LHCN-M2 (cell line): ENCODE measurements at places on chromosomes 16 and 17. TPM values are rescaled to one million over a fixed set of nuclear protein-coding genes. Genes with fewer than 3 reads are reported as not detected.

The NPIPA8 gene
- total RNA-seq: 36.5 TPM in 1 of 2 replicates, not detected in the other

The CNP gene
- total RNA-seq: 61.6 and 75.1 TPM in 2 replicates

The CCL8 gene
- not detected in 2 replicates for total RNA-seq

The RNF43 gene
- total RNA-seq: not detected in 2 replicates

The KRT36 gene
- not detected in 2 replicates for total RNA-seq

DNA sequence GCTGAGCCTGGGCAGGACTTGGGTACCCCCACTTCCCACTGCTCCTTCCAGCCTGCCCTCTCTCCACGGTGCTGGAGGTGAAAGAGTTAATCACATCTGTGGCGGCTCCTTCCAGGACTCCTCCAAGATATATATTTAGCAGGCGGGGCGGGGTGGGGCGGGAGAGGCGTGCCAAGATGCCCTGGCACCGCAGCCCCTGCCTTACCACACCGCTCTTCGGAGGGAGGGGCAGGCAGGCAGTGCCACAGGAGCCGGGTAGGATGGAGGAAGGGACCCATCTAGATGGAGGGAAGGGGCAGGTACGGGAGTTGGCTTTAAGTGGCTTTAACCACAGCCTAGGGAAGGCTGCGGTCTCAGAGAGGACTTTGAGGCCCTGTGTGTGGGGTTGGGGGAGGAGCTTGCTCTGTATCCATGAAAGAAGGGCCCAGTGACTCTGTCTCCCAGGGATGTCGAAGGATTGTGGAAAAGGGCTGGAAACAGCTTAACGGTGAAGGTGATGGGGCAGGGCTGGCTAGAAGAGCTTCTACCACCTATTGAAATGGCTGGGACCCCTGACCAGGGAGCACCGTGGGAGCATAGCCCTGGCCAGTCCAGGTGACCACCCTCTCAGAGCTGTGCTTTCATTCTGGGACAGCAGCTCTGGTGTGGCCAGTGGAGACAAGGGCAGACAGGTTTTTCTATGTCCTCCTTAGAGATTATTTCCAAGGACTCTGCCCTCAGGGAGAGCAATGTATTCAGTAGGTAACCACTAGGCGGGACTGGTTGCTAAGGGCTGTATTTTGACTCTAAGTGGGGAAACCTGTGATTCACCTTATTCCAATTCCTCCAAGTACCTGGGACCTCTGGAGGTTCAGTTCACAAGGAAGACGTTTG lies 13.0 kb downstream of the GPR142 start:
- DNase-seq: no peak

GRCh38 chr17:20999044-20999573 lies 43.7 kb downstream of the USP22 start:
- no peak for DNase-seq

DNA sequence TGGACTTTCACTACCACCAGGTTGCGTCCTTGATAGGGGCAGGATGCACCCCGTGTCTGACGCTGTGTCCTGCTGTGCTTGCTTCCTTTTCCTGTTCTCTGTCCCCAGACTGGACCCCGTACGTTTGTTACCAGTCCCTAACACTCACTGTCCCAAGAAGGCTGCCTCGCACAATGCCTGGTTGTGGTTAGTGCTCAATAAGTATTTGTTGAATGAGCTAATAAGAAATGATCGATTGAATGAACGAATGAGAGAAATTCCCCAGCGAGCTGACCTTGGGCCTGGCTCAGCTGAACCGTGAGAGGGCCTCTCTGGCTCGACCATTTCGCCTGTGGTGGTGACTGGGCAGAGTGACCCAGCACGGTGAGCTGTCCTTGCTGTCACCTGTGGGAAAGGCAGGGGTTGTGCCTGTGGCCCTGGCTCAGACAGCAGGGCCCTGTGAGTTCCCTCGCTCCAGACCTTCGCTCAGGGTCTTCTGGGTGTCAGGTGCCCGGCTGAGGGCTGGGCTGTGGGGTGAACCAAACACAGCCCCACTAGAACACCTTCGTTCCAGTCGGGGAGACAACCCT lies 20.9 kb downstream of the CMIP start:
- no peak for DNase-seq

- peak; percentile 55 for DNase-seq
Measured at GRCh38 chr17:18248300-18248731, 10.2 kb downstream of the FLII start.

DNA sequence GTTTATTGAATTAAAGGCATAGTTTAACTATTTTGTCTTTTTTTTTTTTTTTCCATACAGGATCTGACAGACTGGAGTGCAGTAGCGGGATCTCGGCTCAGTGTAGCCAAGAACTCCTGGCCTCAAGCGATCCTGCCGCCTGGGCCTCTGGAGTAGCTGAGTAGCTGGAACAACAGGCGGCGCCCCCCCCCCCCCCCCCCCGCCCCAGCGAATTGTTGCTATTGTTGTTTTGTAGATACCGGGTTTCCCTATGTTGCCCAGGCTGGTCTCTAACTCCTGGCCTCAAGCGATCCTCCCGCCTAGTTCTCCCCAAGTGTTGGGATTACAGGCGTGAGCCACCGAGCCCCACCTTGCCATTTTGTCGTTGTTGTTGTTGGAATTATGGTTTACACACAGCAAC lies 1.3 kb upstream of the CENPV start:
- DNase-seq: no peak

DNA sequence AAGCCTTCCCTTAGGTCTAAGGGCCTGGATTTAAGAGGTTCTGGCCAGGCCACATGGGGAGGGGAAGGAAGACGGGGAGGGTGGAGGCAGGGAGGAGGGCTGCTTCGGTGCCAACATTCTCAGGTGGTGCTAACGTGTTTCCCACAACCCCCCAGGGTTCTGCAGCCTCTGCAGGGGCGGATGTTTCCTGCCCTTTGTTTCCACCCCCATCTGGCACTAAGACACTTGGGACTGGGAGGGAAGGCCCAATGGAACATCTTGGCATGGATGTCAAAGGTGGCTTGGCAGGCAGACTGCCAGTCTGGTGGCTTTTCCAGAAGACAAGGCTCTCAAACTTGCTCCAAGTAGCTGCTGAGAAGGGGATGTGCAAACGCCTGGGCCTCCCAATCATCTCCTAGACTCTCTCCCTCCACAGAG lies 12.7 kb downstream of the HIC1 start:
- no peak for DNase-seq

DNA sequence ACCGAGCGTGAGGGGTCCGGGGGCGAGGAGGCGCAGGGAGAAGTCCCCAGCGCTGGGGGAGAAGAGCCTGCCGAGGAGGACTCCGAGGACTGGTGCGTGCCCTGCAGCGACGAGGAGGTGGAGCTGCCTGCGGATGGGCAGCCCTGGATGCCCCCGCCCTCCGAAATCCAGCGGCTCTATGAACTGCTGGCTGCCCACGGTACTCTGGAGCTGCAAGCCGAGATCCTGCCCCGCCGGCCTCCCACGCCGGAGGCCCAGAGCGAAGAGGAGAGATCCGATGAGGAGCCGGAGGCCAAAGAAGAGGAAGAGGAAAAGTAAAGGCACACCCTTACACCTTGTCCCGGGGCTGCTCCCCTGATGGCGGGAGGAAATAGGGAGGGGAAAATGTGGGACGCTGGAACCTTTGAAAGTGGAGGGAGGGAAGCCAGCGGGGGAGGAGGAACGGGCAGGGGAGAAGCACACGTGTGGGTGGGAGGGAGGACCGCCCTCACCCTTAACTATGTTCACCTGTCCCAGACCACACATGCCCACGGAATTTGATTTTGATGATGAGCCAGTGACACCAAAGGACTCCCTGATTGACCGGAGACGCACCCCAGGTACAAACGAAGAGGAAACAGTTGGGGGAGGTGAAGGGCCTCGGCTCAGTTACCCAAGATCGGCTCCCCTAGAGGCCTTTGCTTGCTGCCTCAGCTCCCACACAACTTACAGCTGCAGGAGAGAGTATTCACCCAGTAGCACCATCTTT lies 916 bp downstream of the PAGR1 start:
- peak; percentile 62 for DNase-seq

DNA sequence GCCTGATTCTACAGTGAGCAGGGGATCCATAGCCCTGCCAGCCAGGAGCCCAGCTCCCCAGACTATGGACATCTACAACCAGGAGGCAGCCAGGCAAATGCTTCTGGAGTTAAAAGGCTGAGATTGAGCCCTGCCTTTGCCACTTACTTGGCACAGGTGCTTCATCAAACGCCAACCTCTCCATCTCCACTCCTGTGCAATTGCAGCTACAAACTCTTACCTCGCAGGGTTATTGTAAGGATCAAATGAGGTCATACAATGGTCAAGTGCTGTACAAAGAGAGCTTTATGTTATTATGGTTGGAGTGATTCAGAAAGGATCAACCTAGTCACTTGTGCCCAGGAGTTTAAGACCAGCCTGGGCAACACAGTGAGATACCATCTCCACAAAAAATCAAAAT lies 9.8 kb upstream of the MYO18A start:
- no peak for DNase-seq

DNA sequence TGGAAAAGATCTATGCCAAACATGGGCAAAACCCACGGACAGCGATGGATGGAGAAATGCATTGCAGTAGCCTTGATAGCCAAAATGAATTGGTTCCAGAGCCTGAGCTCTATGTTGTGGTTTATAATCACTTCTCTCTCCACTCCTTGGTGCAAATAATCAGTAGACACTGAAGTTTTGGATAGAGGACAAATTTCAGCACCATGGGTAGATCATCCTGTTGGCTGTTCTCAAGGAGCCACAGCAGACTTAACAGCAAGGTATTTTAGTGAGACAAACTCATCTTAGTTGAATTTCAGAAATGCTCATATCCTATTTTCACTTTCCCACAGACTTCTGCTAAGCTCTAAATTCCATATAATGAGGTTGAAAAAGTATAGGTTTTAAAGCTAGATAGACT lies 88.3 kb upstream of the CCL1 start:
- no peak for DNase-seq

DNA sequence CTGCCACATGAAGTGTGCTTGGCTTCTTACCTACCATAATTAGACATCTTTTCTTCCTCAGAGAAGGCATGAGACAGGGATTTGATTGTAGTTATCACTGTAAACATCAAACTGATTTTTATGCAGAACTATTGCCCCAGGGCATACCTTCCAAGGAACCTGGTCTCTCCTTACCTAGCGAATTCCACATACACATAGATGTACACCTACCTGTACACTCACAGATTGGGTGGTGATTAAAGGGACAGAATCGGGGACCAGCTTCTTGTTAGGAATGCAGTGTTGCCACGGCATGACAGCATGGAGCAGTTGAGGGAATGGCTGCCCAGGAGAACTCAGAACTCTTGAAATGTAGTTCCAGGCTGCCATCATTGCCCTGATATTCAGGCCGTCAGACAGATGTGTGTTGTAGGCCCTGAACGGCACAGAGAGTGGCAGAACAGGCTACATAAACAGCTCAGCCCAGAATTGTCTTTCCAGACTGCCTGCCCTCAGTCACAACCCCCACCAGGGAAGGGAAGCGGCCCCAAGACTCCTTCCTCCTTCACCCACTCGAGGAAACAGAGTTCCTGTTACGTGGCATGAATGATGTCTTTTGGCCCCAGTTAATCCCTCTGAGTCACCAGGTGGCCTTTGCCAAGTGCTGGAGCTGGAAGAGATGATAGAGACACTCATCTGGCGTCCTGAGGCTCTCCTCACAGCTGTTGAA lies 17.8 kb upstream of the NAGLU start:
- DNase-seq: peak; percentile 99

DNA sequence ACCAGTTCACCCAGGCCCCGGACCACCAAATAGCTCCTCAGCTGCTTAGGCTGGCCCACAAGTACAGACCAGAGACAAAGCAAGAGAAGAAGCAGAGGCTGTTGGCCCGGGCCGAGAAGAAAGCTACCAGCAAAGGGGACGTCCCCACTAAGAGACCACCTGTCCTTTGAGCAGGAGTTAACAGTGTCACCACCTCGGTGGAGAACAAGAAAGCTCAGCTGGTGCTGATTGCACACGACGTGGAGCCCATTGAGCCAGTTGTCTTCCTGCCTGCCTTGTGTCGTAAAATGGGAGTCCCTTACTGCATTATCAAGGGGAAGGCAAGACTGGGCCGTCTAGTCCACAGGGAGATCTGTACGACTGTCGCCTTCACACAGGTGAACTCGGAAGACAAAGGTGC lies 15.4 kb downstream of the FOXF1 start:
- no peak for DNase-seq

- no peak for DNase-seq
Measured at GRCh38 chr17:81084680-81085419, 49.9 kb downstream of the BAIAP2 start.

- DNase-seq: no peak
Measured at GRCh38 chr17:42530952-42531454, 5.0 kb upstream of the NAGLU start.

DNA sequence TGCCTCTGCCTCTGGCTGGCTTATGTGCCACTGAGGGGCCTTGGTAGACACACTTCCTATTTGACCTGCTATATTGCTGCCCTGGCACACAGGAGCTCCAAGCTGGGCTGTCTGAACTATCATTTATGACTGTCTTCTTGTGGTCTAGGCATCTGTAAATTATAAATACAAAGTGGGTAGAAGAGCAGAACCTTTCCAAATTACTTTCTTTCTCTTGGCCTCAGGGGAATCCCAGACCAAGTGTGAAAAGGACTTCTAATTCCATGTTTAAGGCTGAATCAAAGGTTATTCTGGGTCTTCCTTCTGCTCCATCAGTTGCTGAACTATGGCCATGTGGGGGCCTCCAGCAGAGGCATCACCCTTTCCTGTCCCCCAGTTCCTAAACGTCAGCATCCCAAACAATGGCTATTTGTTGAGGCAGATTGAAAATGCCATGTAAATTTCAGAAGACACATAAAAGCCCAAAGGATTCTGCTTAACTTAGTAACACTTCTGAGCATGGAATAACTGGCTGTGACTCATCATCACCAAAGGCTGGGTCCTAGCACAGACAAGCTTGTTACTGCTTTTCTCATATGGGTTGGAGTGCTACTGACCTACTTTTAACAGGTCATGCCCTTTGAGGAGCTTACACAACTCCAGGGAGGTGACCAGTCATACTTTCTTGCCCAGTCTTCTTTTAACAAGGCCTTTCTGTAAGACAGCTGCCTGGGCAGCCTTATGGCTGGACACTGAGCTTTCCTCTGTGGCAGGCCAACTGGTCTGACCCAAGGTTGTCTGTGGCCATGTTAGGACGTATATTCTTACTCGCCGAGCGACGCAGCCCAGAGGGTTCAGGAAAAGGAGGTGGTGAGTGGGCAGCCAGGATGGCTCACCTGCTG lies 154.8 kb downstream of the VPS53 start:
- peak; percentile 99 for DNase-seq

GRCh38 chr17:35433075-35433894 lies 985 bp upstream of the SLFN12 start:
- peak; percentile 100 for DNase-seq

DNA sequence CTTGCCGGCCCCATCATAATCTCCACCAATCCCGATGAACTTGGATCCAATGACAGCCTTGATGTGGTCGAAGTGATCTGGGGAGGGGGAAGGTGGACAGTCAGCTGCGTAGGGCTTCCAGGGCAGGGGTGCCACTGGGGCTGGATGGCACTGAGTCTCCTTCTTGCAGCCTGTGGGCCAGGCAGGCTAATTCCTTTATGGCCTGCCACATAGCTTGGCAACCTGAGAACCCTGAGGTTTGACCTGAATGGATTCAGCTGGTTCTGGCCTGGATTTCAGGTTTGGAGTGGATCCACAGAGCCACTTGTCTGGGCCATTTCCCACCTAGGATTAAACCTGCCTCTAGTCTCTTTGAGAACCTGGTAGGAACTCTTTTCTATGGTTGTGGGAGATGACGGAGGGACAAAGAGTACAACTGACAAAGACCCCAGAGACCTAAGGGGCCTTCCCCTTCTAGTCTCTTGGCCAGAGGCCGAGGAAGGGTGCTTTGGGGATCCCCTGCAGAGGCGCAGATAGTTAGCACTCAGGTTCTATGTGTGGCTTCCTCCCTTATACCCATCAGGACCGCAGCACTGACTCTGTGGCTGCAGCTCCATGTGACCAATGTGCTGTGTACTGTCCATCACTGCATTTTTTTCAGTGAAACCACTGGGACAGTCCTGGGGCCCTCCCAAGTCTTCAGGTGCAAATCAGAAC lies 9.2 kb upstream of the DPEP3 start:
- no peak for DNase-seq
